ENCODE measurements at places on chromosomes 1 and 21.

- no peak for DNase-seq
Measured at GRCh38 chr1:153302308-153302707, 10.4 kb downstream of the PGLYRP3 start.

DNA sequence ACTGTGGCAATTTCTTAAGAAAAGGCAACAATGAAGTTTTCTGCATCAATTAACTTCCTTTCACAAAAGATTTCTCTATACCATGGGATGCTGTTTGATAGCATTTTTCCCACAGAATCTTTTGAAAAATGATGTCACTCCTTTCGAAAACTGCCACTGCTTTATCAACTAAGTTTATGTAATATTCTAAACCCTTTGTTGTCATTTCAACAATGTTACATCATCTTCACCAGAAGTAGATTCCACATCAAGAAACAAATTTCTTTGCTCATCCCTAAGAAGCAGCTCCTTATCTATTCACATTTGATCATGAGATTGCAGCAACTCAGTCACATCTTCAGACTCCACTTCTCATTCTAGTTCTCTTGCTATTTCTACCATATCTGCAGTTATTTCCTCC lies 116.1 kb upstream of the KCND3 start:
- no peak for DNase-seq

- DNase-seq: no peak
Measured at GRCh38 chr1:84997667-84998600, 1.0 kb upstream of the MCOLN2 start.

- no peak for DNase-seq
Measured at GRCh38 chr1:175173531-175173930, 19.0 kb downstream of the KIAA0040 start.

DNA sequence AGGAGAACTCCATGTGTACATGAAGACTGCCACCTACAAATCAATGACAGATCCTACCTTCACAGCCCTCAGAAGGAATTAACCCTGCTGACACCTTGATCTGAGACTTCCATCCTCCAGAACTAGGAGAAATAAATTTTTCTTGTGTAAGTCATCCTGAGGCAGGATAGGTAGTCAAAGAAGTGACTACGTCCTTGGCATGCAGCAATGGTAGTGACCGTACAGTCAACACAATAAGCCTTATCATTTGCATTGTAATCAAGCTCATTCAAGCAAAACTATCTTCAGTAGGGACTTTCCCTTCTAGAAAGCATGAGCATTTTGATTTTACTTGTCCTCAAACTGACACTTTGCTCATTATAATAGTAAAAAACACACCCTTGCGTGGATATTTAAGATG lies 64.0 kb upstream of the KCNK1 start:
- no peak for DNase-seq

DNA sequence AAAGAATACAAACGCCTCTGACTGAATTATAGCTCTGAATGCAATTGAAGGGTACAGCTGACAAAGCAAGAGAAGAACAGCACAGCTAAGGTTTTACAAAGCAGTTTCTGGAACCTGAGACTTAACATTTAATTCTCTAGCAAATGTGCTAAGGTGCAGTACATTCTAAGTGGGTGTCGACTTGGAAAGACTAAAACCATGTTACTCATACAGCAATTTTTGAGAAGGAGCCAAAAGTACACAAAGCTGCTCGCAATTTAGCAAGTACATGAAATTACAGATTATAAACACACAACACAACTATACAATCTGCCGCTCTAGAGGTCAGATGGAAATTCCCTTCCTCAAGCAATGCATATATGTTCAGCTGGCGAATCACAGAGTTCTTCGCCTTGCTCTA lies 121.9 kb downstream of the TIAM1 start:
- DNase-seq: no peak

DNA sequence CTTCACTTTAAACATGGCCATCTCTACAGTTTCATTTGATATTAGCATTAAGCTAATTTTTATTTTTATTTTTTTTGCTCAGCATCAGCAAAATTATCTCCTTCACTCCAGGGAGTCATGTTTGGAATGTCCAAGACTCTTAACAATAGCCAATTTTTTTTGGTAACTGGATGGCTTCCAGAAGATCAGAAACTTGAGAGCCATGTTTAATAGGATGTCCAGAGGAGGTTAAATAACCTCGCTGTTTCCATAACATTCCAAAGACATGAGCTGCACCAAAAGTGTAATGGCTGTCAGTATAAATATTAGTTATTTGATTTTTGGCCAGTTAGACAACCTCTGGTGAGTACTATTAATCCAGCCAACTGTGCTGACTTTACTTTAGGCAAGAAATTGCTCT lies 80.7 kb downstream of the DNTTIP2 start:
- DNase-seq: no peak

GRCh38 chr1:200128944-200129879 lies 101.7 kb downstream of the NR5A2 start:
- no peak for DNase-seq

GRCh38 chr21:45698493-45699184 lies 55.1 kb downstream of the PCBP3 start:
- no peak for DNase-seq

DNA sequence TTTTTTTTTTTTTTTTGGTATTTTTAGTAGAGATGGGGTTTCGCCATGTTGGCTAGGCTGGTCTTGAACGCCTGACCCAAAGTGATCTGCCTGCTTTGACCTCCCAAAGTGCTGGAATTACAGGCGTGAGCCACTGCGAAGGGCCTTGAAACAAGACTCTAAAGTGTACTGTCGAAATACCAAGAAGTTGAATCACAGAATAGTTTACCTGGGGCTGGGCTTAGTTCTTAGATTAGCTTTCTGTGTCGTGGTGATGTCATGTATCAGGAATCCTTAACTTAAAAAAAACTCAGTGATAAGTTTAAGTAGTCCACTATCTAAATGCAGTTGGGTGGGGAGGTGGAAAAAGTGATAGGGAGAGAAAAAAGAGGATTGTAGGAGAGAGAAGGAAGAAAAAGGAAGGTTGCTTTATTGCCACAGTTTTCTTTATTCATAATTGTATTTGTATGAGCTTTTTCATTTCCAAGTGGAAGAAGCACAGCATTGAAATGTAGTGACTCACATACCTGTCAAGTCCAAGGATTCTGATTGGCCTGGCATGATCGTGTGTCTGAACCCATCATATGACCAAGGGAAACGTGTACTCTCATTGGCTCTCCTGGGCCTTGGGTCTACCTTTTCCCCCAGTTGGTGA lies 13.4 kb downstream of the ITSN1 start:
- peak; percentile 96 for DNase-seq

DNA sequence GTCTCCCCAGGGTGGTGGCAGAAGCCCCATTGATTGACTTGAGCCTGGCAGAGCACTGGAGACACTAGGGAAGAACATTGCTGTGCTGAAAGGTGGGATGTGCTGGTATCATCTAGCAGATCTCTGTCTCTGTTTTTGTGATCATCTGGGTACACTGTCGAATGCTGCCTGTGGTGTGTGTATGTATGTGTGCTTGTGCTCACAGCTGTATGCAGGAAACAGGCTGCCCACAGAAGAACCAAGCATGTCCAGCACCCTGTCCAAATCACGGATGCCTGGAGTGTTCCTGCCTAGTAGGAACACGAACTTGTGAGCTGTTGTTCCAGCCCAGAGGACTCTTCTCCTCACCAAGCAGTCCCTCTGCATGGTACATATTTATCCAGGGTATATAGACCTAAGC lies 1.5 kb downstream of the BRINP2 start:
- DNase-seq: no peak

GRCh38 chr1:220487297-220487820 lies 40.6 kb upstream of the MARK1 start:
- peak; percentile 79 for DNase-seq

GRCh38 chr1:228009828-228010775 lies 3.3 kb downstream of the WNT3A start:
- no peak for DNase-seq

DNA sequence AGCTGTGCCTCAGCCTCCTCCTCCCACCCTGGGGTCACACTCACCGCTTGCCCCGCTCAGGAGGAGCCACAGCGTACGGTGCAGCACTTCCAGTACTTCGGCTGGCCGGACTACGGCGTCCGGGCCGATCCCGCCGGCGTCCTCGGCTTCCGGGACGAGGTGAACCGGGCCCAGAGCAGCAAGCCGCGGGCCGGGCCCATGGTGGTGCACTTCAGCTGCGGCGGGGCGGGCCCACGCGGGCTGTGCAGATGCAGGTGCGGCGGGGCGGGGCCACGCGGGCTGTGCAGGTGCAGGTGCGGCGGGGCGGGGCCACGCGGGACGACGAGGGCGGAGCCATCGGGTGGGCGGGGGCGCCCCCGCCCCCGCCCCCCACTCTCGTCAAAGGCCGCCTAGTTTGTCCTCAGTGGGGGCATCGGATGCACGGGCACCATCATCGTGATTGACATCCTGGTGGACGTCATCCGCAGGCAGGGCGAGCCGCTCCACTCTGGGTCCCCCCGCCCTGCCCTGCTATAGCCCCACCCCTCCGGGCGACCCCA lies 5.5 kb downstream of the RNF223 start:
- no peak for DNase-seq

- DNase-seq: no peak
Measured at GRCh38 chr1:228939001-228939691, 203.9 kb downstream of the RHOU start.

GRCh38 chr1:91707114-91707889 lies 178.6 kb downstream of the TGFBR3 start:
- no peak for DNase-seq

GRCh38 chr21:34886240-34887104 lies 162.6 kb downstream of the RUNX1 start:
- DNase-seq: no peak

DNA sequence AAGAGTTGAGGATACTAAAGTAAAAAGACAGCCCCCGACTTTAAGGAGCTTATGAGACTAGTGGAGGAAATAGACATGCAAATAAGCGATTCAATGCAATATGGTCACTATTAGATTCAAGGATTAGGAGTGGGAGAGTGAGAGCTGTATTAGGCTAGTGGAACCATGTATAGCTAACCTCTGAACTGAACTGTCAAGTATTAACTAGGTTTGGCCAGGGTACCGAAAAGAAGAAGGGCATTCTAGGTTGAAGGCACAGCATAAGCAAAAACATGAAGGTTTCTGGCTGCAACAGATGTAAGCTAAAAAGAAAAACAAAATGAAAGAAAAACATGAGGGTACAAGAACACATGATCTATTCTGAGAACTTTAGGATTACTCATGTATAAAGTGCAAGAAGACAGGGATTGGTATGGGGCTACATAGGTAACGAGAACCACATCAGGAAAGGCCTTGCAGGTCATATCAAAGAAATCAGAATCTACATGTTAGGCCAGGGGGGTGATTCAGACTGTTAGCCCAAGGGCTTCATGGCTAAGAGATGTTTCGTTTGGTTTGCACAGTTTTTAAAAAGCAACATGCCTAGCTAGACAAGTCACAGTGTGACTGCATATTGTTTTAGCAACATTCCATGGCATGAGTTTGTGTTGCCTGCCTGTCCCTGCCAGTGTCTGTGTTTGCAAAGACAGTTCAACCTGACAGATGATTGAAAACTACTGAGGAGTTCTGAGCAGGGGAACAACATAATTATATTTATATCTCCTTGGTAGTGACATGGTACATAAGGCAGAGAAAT lies 54.4 kb upstream of the HAO2 start:
- DNase-seq: no peak

- DNase-seq: no peak
Measured at GRCh38 chr21:30189773-30190172, 23.2 kb upstream of the CLDN17 start.

GRCh38 chr1:227749916-227750710 lies 14.9 kb downstream of the SNAP47 start:
- DNase-seq: no peak

GRCh38 chr1:61504852-61505390 lies 220.0 kb downstream of the TM2D1 start:
- no peak for DNase-seq

- DNase-seq: no peak
Measured at GRCh38 chr1:183676586-183677189, 23.6 kb upstream of the APOBEC4 start.

GRCh38 chr1:87398641-87399040 lies 70.0 kb downstream of the LMO4 start:
- no peak for DNase-seq

- peak; percentile 71 for DNase-seq
Measured at GRCh38 chr1:109975718-109976117, 8.8 kb upstream of the AHCYL1 start.

GRCh38 chr1:60923389-60924087 lies 158.8 kb upstream of the NFIA start:
- DNase-seq: no peak

- DNase-seq: no peak
Measured at GRCh38 chr1:213452501-213452900, 401.5 kb downstream of the RPS6KC1 start.

DNA sequence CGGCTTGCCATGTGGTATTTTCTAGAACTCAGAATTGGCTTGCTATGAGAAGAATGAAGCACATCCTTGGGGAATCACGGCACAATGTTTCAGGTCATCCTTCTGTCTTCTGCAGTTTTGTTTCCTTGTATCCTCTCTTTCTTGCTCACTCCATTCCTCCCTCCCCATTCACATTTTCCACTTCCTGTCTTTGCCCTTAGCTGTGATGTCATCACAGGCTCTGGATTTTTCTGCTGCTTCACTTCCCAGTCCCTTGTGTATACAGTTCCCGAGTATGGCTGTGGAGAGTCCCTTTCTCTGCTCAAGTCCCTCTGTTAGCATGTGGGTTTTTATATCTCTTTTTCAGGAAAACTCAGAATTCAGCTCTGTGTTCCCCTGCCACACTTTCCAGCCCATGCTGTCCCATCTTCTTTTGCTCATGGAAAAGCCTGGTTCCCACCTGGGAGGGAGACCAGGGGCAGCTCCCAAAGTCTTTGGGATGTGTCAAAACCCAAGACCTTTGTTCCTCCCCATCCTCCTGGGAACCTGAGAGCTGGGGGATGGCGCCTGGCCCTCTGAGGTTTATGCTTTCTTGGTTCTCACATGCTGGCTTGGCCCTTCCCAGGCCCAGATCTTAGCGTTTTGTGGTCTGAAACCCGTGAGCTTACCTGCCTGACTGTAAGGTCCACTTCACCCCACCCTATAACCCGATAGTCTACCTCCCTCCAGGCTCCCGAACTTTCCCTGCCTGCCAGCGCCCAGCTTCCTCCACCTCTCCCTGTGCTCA lies 4.8 kb upstream of the RGS16 start:
- DNase-seq: no peak

DNA sequence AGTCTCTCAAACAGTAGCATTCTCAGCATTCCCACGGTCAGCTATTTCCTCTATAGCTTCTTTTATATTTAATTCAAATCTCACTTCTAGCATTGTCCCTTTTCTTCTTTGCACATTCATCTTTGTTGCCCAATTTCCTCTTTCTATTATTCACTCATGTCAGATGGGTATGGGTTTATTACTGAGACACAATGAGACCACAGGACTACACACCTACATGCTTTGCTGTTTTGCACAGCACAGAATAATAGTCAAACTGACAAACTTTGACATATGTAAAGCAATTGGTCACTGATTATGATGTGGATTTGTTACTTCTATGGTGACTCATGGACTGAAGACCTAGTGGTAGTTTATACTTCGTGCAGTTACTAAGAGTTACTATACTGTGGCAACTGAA lies 5.8 kb upstream of the CD1C start:
- DNase-seq: no peak

- no peak for DNase-seq
Measured at GRCh38 chr1:111891566-111891965, 97.9 kb downstream of the KCND3 start.

Data from kidney epithelial cell (primary cell).